ENCODE measurements at places on chromosomes 2 and 18.

- DNase-seq, result no peak
Measured at GRCh38 chr2:125330133-125330532, 1305.0 kb downstream of the CNTNAP5 start.

- no peak for DNase-seq
Measured at GRCh38 chr2:16348821-16349515, 316.7 kb downstream of the CYRIA start.

- no peak for DNase-seq
Measured at GRCh38 chr2:96161898-96162297, 16.7 kb upstream of the DUSP2 start.

GRCh38 chr18:69257861-69258458 is 142.7 kb upstream of the DOK6 start:
- peak; percentile 1 for DNase-seq

- DNase-seq, result no peak
Measured at GRCh38 chr18:50409236-50409635, 34.4 kb downstream of the SKA1 start.

DNA sequence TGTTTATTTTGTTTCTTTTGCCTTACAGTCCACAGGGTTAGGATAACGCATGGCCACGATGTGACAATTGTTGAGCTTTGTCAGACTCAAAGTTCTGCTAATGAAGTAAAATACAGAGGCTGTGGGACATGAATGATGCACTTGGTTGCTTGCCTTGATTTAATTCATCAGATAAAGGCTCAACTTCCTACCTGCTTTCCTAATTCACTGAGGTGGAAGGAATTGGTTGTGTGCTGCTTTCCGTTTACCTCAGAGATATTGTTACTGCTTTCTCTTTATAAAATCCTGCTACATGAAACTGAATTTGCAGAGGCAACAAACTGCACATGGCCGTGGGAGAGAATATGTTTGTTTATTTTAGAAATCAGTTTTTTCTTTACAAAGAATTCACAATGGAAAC is 6.6 kb downstream of the RIT2 start:
- DNase-seq, result no peak

DNA sequence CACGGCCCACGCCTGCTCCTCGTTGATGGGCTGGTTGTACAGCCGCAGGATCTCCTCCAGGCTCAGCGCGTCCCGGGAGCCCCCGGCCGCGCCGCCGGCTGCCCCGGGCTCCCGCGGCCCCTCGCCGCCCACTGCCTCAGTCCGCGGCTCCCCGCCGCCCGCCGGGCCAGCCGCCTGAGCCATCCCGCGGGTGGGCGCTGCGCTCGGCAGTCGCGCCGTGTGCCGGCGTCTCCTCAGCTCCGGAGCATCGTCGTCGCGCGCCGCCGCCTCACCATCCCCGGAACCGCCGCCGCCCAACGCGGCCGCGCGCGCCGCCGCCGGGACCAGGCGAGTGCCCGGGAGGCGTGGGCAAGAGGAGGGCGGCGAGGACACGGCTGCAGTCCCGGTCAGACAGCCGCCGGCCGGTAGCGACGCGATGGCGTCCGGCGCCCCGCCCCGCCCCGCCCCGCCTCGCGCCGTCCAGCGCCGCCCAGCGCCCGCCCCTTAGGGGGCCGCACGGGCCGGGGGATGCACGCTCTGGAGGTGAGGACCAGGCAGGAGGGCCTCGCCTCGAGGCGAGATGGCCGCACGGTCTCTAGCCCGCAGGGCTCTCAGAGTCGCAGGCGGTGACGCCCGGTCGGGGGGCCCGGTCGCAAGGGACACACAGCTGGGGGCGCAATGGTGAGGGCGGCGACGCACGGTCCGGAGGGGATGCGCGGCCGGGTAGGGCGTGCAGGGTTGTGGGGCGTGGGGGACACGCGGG is at the start of gene SPIRE1:
Gene SPIRE1, minus strand, starts transcription at position 424 of the 742 bp plus-strand sequence. Its CDS starts 241 bp downstream, at position 183.
- peak; percentile 73 for DNase-seq

DNA sequence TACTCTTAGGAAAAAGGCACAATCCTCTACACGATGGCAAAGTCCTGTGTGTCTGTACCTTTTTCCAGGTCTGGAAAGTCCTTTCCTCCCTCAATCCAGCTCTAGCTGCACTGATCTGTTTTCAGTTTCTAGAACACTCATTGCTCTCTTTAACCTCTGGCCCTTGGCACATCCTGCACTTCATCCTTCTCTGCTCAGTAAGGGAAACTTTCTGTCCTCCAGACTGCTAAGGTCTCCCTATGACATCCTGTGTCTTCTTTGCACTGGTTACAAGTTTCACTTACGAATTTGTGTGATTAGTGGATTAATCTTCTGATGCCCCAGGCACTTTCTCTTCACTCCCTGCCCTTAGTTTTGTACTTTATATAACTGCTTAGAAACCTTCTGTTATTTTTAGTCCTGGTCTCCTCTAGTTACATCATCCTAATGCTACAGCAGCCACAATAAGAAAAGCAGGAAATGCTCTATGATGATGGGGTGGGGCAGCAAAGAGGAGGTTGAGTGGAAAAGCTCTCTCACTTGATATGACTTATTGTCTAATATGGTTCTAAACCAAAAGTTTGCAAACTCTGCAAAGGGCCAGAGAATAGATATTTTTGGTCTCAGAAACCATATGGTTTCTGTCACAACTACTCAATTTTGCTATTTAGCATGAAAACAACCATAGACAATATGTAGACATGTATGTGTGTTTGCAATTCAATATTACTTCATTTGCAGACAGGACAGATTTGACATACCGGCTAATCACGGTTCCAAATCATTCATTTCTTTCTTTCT is 568.2 kb downstream of the THSD7B start:
- no peak for DNase-seq

- no peak for DNase-seq
Measured at GRCh38 chr2:10276481-10277292, 26.0 kb upstream of the HPCAL1 start.

DNA sequence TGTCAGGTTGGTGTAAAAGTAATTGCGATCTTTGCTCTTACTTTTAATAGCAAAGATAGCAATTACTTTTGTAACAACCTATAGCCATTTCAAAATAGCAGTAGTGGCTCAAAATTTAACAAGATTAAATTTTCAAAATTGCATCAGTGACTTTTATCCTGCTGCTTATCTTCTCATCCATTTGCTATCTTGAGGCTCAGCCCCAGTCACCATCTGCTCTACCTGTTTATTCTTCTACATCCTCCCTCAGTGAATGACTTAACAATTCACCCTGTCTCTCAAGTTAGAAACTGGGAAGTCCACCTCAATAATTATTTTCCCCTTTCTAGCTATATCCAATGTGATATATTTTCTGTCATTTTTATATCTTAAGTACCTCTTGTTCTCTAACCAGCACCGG is 148.6 kb upstream of the ZNF804A start:
- DNase-seq, result no peak

DNA sequence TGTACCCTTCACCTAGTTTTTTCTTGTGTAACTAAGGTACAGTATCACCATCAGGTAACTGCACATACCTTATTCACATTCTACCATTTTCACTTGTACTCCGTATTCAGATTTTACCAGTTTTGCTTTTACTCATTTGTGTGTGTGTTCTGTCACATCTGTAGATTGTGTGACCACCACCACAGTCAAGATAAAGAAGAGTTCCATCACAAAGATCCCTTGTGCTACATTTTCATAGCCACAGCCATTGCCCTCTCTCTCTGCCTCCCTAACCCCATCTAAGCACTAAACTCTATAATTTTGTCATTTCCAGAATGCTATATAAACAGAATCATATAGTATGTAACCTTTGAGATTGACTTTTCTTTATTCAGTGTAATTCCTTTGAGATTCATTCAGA is 23.5 kb downstream of the DIS3L2 start:
- DNase-seq, result no peak

DNA sequence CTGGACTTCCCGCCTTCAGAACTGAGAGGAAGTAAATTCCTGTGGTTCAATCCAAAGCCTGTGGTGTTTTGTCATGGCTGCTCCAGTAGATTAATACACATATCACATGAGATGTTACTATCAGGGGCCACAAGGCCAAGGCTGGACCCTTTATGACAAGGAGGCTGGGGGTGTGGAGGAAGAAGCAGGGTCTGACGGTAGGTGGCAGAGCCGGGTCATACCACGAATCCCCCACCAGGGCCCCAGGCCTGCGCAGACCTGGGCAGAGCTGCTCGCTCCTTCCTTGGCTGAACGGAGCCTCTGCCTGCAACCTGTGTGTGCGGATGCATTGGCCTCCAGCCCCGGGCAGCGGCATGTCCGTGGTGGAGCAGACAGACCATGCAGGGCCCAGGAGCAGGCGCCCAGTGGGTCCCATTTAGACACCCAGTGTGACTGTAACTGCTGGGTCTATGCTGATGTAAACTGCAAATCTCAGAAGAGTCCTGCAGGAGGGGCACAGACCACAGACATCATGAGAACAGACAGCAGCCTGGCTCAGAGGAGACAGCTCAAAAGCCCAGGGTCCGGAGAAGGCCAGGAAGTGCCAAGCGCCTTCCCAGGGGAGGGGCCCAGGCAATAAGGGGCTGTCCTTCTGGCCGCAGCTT is 155.2 kb downstream of the PXDN start:
- peak; percentile 62 for DNase-seq

GRCh38 chr2:26169226-26169625 is 3.7 kb upstream of the GAREM2 start:
- no peak for DNase-seq

DNA sequence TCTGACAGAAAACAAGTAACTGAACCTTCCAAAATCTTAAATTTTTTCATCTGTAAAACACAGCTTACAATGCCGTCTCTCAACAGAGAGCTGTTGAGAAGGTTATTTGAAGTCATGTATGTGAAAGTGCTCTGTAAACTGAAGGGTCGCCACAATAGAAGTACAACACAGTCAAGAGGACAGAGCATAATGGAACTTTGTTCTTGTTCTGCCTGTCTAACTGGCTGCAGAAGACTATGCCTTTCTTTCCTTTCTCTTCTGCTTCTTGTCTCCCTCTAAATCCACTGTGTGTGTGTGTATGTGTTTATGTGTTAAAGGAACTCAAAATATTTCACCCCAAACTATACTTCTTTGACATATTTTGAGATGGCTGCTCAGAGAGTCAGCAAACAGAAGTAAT is 365.8 kb upstream of the RND3 start:
- no peak for DNase-seq

DNA sequence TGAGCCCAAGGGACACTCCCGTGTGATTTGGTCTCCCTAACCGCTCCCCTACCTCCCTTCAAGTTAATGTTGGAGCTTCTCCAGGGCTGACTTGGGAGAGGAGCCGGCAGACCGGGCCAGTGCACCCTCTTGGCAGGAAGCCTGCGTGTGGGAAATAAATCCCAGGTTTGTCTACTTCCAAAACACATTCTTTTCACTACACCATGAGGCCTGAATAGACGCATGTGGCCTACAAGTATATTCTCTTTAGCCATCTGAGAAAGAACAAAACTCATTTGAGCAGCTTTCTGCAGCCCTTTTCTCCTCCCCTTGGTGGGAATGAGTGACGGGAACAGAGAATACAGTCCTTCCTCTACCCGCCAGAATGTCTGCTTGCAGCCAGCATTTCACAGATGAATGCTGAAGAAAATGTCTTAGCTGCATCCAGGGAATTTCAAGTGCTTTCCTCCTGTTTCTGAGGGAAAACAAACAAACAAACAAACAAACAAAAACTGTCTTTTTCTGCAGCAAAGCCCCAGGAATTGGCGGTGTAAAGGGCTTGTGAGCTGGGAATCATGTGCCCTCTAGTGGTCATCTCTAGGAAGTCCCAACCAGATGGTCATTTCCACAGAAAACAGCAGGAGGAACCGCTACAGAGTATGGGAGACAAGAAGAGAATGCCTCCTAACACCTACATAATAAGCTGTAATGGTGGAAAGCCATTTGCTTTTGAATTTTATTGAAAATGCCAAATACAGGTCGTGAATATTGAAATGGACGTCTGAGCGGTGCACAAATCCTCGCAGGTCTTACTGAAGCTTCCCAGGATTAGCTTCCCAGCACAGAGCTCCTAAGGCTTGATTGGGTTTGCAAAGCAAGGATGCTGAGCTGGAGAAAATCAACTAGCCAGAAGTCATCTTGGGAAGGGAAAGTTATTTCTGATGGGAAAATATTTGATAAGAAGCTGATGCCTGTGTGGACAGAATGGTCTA is 41.2 kb upstream of the DAPL1 start:
- peak; percentile 63 for DNase-seq

DNA sequence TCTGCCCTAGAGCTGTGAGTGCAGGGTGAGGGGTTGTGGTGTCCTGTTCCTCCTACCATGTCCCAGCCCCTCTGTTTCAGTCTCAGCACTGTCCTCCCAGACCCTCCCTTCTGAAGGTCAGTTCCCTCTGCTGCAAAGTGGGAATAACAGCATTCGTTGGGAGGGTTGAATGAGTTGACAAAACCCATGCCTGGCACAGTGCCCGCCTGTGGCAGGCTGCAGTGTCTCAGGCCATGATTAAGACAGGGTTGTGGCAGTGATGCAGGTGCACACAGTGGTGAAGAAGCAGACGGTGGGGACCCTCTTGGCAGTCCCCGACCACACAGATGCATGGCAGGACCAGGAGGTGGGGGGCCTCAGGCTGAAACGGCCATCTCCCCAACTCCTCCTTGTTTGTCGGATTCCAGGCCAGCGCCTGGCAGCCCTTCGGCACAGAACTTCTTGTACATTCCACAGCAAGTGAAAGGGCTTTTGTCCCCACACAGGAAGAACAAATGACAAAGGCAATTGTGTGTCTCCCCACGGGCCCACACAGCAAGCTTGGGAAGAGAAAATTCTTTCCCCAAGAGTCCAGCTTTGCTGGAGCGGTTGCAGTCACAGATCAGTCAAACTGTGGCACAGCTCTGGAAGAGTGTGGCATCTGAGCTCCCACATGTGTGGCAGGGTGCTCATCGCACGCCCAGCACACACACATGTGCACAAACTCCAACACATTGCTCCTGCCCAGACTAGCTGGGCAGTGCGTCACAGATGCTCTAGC is 92.0 kb upstream of the MSH2 start:
- DNase-seq, result no peak

- peak; percentile 66 for DNase-seq
Measured at GRCh38 chr18:37564711-37565100, 892 bp downstream of the CELF4 start.
